ENCODE measurements at places on chromosomes 4 and X.

- DNase-seq = no peak
Observed at GRCh38 chrX:107288676-107289075, 82.3 kb downstream of the DNAAF6 start.

GRCh38 chr4:156832886-156833285 is 138.7 kb downstream of the PDGFC start:
- no peak for DNase-seq

- DNase-seq = no peak
Observed at GRCh38 chrX:150487369-150488094, 80.9 kb upstream of the MTM1 start.

GRCh38 chr4:18214411-18215055 is 193.0 kb upstream of the LCORL start:
- no peak for DNase-seq

DNA sequence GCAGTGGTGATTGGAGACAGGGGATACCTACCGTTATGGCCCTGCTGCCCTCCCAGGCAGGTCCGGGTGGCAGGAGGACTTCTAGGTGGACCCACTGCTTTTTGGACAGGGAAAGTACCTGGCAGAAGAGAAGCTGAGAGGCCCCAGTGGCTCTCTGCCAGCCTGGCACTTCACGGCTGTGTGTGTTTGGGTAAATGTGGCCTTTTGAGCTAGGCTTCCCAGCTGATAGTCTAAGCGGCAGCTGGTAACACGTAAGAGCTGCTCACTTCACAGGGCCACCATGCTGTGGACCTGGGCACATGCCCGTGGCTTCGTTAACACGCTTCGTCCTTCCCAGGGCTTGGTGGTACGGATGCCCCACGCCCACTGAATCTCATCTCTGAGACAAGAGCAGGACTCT is 92.0 kb upstream of the CLCN4 start:
- no peak for DNase-seq

DNA sequence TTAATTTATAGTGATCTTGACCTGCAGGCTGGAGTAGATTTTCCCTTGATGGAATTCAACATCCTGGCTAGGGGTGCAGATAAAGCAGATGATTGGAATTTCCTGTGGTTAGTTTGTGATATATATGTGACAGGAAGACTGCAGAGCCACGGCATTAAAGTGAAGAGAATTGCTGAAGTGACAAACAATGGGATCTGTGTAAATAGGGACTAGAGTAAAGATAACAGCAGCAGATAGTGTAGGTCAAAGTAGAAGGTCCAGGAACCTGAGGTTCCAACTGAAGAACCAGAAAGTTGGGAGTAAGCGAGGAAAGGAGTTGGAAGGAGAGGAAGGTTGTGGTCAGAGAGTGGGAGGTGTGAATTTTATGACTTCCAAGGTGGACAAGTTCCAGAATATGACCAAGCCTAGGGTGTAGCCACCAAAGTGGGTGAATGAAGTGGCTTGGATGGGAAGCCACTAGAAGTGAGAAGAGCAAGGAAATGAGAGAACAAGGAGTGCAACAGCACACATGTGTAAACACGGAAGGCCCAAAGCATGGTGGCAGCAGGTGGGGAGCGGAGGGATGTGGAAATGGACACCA is 325.0 kb downstream of the RAB28 start:
- DNase-seq = no peak

DNA sequence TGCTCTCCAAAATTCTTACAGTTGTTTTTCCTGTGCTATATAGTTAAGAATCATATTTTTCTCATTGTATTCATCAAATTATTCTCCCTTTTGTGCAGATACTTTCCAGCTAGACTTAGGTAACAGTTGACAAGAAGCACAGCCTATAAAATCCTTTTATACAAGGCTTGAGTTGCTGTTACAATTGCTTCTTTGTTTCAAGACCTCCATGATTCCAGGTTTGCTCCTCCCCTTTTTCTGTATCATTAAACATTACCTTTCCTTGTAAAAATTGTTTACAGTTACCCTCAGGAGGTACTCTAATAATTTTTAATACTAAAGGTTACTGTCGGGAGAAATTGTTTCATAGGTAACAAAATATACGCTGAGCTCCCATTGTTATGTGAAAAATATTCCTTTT is 192.3 kb upstream of the GRID2 start:
- no peak for DNase-seq

DNA sequence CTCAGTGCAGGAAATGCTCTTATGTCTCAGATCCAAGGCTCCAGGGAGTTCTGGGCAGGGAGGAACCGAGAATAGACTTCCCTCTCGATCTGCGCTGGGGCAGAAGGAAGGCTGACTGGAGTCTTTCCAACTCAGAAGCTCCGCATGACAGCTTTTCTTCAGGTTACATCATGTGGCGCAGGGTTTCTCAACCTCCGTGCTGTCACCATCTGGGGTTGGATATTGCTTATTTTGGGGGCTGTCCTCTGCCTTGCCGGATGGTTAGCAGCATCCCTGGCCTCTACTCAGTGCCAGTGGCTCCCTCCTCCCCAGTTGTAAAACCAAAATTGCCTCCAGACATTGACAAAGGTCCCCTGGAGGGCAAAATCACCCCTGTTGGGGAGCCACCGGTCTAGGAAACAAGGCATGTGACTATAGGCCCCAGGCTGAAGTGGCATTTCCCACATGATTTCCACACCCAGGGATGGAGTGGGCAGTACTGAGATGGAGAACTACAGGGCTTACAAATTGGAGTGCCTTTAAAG is 21.4 kb downstream of the REELD1 start:
- no peak for DNase-seq

DNA sequence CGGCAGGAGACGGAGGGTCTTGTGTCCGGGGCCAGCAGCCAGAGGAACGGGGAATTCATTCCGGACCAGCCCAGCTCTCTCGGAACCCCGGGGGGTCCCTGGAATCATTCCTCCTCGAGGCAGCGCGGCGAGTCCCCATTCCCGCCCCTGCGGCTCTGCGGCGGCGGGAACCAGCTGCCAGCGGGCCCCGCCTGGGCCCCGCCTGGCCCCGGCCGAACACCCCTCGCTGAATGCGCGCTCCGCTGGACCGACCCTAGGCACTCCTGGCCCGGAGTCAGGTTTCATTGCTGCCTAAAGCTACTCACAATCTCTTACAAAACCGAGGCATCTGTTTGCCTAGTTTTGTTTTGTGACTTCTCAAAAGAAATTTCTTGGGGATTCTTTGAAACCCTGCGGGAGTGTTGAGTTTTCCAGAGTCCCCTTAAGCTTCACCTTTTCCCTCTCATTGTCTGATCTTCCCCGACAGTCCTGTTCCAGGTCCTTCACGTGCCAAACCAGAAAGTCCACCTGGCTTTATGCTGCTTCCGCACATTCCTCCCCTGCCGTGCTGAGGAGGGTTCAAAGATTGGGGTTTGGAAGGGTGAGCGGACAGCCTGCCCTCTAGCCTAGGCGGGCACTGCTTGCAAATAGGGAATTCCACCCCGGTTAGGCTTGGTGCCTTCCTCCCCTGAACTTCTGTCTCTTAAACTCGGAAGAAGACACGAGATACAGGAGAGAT is 789 bp downstream of the ARHGAP10 start:
- no peak for DNase-seq

DNA sequence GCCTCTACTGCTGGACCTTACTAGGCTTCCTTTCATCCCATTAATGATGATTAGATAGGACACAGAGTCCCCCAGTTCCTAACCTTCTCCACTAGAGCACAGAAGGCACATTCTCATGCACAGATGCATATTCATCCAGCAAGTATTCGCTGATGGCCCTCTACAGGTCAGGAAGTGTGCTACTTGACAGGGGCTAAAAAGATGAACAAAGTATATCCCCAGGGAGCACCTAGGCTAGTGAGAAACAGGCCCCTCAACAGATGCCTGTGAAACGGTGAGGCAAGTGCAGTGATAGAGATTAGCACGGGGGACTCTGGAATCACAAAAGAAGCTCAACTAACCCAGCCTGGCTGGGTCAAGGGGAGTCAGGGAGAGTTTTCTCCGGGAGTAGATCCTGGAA is 95.8 kb downstream of the MGST2 start:
- no peak for DNase-seq

DNA sequence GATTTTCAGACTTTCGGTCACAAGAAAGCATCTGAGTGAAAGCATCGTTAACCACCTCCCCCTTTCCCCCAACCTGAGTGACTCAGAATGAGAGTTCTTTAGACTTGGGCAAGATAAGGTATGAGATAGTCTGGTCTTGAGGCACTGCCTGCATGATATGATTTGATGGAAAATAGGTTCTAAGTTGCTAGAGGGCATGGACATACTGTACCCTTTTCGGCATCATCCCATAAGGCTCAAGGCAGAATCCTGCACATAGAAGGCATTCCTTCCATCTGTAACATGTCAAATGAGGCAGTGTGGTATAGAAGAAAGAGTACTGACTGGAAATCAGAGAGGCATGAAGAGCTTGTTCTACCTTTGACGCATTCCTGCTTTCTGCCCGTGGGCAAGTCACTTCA is 16.8 kb upstream of the AMOT start:
- no peak for DNase-seq

DNA sequence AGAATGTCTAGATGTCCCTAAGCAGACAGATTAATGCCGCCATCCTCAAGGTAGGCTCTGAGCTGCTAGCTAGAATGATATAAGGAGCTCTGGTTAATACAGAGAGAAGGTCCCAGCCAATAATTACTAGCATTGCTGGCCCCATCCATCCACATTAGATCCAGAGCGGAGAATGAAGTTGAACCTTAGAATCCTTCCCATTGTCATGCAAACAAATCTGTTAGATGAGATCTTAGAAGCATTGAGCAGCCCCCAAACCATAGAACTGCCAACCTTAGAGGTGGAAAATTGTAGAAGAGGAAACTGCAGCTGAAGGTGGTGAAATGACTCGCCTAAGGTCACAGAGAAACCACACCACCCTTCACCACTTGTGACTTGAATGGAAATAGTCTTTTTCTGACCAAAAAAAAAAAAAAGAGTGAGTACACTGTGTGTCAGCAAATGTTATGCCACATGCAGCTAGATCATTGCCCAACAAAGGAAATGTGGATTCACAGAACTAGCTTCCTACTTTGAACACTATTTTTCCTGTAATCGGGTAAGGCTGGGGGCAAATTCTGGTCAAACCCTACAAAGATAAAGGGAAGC is 162.1 kb downstream of the SMIM20 start:
- peak; percentile 71 for DNase-seq

- DNase-seq = no peak
Observed at GRCh38 chr4:22356987-22357596, 158.8 kb downstream of the ADGRA3 start.

GRCh38 chr4:83947830-83948193 is 411.9 kb downstream of the GPAT3 start:
- no peak for DNase-seq

GRCh38 chr4:107625391-107625902 is 94.6 kb downstream of the PAPSS1 start:
- DNase-seq = no peak

DNA sequence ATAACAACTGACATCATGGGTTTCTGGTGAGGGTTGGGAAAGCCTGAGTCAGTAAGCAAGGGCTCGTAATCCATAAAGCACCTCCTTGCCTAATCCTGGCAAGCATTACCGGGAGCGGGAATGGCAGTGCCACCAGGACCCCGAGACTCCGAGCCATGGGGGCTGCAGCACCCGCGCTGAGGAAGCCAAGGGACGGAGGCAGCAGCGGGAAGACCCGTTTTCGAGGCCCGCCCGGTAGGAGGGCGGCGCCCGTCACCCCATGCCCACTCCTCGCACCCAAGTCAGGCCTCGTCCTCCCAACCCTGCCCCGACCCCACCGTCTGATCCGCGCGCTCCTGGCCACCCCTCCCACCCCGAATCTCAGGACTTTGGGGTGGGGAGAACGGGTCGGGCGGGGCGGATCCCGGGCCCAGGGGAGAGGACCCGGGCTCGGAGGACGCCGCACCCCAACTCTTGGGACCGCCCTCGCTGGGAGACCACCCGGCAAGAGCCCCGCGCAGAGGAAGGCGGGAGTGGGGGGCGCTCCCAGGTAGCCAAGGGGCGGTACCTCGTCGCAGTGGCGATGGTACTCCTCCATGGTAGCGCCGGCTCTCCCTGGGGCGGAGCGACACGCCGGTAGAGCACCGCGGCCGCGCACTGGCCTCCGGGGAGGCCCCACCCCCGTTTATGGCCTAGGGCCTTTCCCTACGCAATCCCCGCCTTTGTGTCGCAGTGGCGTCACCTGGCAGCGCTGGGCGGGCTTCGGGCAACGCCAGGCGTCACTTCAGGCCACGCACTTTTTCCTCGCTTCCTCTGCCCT is at the start of gene DYNLT3:
Gene DYNLT3, minus strand, starts transcription at position 638 of the 799 bp plus-strand sequence. Its CDS starts 61 bp downstream, at position 577.
- peak; percentile 75 for DNase-seq

DNA sequence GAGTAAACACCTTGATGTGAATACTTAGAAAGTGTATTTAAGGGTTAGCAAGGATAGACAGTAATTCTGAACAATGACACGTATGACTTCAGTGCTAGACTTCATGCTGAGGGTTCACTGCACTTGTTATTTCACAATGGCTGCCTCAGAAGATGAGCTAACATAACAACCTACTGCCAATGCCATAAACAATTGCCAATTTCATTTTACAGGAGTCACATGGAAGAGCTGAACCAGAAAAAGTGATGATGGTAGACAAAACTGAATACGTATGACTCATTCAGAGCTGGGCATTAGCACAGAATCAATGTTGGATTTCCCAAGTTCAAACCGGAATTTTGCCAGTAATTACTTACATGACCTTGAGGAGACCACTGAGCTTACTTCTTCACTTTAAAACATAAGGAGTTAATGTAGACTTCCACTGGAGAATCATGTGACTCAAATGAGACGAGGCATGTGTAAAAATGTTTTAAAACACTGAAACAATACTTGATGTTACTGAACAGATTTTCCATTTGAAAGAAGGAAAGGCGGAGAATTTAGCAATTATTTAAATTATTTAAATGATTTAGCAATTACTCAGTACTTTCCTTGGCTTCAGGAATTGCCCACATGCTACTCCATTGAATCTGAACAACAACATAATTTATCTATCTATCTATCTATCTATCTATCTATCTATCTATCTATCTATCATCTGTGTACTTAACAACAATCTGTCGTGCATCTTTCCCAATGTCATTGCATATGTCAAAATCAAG is 868.5 kb upstream of the SLIT2 start:
- no peak for DNase-seq

DNA sequence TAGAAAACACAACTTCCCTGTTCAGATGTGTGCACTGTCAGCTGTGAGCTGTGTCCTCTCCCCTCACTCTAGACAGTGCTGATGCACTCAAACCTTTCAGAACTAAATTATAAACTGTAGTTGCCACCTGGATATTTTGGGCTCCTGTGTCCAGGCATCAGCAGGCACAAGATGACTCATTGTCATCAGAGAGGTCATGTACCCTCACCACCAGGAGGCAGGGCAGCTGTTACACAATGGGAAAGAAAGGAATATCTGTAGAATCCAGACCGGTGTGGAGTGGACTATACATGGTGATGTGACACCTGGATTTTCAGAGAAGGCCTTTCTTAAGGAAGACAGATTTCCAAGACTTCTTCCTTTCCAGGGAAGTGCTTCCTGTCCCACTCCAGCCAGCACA is 854.4 kb upstream of the AGA start:
- DNase-seq = no peak

- DNase-seq = peak; percentile 48
Observed at GRCh38 chr4:24980064-24980690, 50.6 kb downstream of the LGI2 start.
